Thoracic aorta (tissue), 2 donors: ENCODE measurements at places on chromosomes 3 and 15.

DNA sequence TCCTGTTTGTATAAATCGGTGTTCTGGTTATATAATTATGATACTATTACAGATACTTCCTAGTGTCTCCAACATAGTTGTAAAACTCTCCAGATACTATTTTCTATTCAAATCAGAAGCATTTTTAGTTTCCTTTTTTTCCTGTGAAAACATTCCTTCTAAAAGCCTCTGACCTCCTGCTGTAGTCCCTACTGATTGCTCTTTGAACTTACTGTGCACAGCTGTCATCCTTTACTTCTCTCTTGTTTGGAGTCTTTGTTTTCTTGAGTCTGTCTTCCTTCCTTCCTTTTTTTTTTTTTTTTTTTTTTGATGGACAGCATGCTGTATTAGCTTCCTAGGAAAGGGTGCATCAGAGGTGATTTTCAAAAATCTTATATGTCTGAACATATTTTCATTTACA, 28.9 kb downstream of the NR2C2 start:
- DNase-seq = no peak

- DNase-seq = no peak
These were observed 2.7 kb upstream of the LSMEM2 start for GRCh38 chr3:50275996-50276761.

GRCh38 chr15:81304226-81304625, 19.7 kb downstream of the STARD5 start:
- no peak for DNase-seq

GRCh38 chr3:17075907-17076306, 191.2 kb downstream of the PLCL2 start:
- no peak for DNase-seq

DNA sequence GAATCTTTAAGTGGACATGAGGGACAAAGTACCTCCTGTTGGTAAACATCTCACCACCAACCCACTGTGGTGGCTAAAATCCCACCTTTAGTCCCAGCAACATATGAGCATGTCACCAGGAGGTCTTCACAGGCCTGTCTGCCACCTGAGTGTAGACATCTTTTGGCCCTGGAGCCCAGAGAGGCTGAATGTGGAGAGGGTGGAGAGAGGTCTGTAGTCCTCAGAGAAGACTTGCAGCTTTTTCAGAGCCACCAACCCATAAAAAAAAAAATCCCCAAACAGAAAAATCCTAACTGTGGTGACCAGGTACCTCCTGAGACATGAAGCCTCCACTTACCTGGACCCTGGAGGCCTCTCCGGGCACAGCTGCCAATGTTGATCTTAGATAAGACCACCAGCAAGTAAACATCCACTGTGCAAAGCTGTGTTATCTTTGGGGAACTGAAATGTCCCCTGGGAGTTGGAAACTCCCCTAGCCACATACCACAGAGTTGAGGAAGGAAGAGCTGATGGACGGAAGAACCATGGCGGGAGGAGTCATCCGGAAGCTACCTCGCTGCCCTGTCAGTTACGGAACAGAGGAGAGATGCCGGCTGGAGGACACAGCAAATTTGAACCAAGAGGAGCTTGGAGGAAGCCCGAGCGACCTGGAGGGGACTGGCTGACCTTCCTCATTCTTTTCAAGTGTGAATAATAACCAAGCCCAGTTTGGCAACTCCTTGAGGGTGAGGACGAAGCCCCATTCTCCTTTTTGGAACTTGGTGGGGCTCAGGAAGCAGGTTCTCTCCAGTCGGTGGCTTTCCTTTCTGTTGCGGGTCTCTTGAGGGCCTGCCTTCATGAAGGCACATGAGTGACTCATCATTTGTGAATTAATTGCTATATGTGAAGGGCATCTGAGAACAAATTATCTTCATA, at the start of gene GHRL:
TSS of gene GHRL (minus strand) at position 443 of the 915 bp plus-strand sequence. CDS start 2,767 bp downstream, outside the sequence.
- DNase-seq = no peak

- no peak for DNase-seq
These were observed 56.9 kb downstream of the ABHD5 start for GRCh38 chr3:43747641-43748040.

- no peak for DNase-seq
These were observed 152.4 kb downstream of the AGBL1 start for GRCh38 chr15:86231864-86232721.

DNA sequence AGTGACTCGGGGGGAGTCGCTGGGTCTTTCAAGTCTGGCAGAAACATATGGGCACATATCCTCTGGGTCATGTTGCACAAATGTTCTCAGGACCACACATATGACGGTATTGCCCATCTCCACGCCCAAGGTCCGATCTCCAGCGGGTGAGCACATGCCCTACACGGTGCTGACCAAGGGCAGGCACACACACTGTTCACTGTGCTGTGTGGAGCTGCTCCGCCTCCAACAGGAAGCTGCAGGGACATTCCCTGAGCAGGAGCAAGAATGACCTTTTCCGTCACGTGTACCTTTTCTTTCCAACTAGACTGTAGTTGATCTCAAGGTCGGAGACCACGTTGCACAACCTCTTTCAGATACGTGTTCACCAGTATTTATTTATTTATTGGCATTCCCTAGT, 41.7 kb upstream of the B3GNT5 start:
- no peak for DNase-seq

- no peak for DNase-seq
These were observed 29.2 kb downstream of the PXK start for GRCh38 chr3:58361866-58362265.

GRCh38 chr3:186997473-186997939, 67.2 kb downstream of the ST6GAL1 start:
- DNase-seq = no peak

DNA sequence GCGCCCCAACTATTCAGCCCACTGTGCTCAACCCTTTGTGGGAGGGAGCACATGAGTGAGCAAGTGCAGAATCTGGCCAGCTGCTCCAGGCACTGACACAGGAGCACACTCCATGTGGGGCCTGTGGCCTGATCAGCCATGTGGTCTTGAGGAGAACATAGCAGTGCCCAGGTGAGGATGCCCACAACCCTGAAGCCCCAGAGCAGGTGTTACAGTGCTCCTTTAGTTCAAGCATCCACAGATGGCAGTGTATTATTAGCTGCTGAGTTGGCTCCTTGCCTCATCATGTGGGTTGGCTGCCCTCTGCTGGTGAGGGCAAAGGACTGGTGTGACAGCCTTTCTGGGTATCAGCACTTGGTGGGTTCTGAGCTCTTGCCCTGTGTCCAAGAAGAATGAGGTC, 1588.2 kb downstream of the SI start:
- no peak for DNase-seq

DNA sequence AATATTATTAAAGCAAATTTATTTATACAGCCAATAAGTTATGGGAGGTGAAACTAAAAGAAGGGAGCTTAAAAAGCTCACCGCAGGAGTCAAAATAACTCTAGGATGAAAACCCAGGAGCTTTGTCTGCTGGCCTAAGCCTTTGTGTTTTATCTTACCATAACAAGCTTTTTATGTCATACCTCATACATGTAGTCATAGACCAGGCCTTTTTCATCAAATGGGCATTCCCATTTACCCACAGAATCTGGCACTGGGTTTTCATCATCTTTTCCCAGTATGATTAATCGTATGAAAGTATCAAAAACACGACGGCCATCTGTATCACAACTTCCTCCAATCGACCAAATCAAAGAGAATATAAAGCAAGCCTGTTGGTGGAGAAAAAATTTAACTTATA, 122.8 kb downstream of the DNAH12 start:
- DNase-seq = no peak

- DNase-seq = no peak
These were observed 26.7 kb upstream of the JMJD7 start for GRCh38 chr15:41801185-41801584.

DNA sequence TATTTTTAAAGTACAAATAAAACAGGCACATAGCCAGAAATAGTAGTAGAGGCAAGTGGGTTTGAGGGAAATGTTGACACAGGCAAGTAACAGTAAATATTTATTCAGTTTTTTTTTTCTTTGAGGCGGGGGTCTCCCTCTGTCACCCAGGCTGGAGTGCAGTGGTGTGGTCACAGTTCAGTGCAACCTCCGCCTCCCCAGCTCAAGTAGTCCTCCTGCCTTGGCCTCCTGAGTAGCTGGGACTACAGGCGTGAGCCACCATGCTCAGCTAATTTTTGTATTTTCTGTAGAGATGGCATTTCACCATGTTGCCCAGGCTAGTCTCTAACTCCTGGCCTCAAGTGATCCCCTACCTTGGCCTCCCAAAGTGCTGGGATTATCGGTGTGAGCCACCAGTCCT, 43.5 kb downstream of the PHLDB2 start:
- DNase-seq = no peak

- DNase-seq = no peak
These were observed 103.6 kb downstream of the ARNT2 start for GRCh38 chr15:80507638-80508316.

- no peak for DNase-seq
These were observed 7.8 kb upstream of the PPM1L start for GRCh38 chr3:160748231-160748630.

DNA sequence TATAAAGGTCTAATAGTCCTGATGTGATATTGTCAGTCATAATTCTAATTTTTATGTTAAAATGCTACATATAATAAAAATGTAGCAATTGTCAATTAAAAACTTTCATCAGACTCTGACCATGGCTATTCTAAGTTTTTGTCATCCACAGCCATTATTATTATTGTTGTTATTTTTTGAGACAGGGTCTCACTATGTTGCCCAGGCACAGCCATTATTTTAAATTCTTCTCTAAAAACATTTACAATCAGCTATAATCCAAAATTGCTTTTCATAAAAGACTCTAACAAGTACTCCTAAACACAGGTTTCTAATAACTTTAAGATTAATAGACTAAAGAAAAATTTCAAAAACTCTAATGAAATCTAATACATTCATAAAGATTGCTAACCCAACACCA, 41.0 kb upstream of the SETD2 start:
- DNase-seq = no peak
